ENCODE measurements at places on chromosomes 6 and 20.

GRCh38 chr6:73043446-73043845, 181.8 kb downstream of the KHDC1L start:
- DNase-seq, result no peak

DNA sequence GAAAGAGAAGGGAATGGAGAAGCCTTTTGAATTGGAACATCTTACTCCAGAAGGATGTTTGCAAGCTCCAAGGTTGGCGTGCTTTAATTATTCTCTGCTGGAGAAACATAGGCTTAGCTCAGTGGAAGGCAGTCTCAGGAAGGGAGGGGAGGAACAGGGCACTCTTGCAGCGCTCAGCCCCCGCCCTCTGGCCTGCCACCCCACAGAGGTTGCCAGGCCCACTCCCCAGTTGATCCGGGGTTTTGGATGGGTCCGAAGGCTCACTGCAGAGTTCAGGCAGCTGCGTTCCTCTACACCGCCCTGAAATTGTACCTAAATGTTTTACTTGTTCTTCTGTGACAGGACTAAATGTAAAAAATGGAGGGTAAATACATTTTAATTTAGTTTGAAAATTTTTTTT, 155.2 kb upstream of the DTNBP1 start:
- DNase-seq, result no peak

DNA sequence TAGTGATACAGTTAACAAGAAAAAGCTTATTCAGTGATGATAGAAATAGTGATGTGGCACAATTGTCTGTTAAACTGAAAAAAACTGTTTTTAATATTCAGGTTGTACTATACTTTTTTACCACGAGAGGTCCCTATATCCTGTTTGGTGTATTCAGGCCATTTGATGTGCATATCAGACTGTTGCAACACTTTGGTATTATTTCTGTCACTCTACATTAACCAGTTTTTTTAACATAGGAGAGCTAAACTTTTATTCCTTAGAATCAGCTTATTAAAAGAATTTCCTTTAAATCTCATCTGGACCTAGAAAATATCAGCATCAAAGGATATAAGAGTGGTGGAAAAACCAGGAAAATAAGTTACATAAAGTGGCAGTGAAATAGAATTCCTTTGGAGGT, 36.8 kb downstream of the TSPYL4 start:
- DNase-seq, result no peak

DNA sequence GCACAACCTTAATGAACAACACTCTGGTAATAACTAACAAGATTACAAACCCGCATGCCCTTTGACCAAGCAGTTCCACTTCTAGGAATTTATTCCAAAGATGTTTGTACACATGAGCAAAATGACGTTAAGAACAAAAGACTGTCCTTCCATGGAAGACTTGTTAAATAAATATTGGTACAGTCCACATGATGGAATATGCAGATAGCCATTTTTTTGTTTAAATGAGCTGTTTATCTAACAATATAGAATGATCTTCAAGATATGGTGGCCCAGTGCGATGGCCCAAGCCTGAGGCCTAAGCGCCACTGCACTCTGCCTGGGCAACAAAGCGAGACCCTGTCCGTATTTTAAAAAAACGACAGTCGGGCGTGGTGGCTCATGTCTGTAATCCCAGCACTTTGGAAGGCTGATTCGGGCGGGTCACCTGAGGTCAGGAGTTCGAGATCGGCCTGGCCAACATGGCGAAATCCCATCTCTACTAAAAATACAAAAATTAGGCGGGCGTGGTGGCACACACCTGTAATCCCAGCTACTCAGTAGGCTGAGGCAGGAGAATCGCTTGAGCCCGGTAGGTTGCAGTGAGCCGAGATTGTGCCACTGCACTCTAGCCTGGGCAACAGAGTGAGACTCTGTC, 7.4 kb upstream of the AHCY start:
- DNase-seq, result no peak

DNA sequence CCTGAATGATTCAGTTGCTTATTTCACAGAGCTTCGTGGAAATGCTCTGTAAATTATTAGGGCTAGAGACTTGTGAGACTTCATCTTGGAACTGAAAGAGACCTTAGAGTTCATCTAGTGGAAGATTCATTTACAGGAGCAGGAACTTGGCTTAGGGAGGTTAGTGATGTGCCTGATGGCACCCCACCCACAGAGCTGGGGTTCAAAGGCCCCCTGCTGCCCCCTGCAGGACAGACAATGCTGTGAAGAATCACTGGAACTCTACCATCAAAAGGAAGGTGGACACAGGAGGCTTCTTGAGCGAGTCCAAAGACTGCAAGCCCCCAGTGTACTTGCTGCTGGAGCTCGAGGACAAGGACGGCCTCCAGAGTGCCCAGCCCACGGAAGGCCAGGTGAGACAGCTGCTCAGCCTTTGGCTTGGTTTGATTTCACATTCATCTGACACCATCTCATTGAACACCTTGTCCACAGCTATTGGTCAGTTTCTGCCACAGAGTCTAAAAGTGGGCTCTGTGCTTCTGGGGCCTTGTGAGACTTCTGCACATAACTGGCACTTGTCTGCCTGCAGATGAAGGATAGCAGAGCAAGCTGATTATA, 25.1 kb downstream of the MYBL2 start:
- DNase-seq, result peak; percentile 45

GRCh38 chr20:3407040-3407770, at the start of gene DNAAF9:
Gene DNAAF9 (minus strand): TSS chr20:3407669. CDS start chr20:3407557, 112 bp downstream.
- no peak for DNase-seq

DNA sequence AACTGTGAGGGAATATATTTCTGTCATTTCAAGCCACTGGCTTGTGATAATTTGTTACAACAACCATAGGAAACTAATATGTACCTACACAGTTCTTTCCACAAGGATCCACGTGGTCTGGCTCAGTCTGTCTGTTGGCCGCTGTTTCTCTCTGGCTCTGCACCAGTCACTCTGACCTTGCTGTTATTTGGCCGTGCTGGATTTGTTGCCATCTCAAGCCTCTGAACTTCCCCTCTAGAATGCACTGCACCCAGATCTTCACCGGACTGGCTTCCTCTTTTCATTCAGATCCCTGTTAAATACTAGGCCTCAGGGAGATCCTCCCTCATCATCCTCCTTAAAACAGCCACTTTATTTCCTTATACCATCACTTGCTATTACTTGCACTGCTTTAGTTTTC, 446.8 kb downstream of the TFAP2B start:
- no peak for DNase-seq

DNA sequence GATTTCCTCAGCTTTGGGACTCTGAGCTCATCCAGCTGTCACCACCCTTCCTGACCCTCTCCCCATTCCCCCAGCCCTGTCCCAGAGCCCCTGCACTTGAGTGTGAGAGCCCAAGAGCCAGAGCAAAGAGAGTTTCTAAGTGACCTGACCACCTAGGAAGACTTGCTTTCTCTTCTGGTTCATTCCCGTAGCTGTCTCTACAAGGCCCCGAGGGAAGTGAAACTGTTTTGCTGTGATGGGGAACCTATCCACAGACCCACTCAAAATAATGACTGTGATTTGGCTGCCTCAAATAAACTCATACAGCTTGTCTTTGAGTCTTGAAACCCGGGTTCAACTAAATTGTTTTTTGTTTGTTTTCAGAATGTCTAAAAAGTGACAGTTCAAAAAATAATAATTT, 74.6 kb upstream of the XRN2 start:
- no peak for DNase-seq

GRCh38 chr6:99270826-99271225, 78.6 kb downstream of the FAXC start:
- DNase-seq, result no peak

GRCh38 chr6:81995548-81996289, 243.2 kb upstream of the TENT5A start:
- no peak for DNase-seq

- DNase-seq, result peak; percentile 36
These were observed 2.1 kb upstream of the RBM38 start for GRCh38 chr20:57388953-57389694.

DNA sequence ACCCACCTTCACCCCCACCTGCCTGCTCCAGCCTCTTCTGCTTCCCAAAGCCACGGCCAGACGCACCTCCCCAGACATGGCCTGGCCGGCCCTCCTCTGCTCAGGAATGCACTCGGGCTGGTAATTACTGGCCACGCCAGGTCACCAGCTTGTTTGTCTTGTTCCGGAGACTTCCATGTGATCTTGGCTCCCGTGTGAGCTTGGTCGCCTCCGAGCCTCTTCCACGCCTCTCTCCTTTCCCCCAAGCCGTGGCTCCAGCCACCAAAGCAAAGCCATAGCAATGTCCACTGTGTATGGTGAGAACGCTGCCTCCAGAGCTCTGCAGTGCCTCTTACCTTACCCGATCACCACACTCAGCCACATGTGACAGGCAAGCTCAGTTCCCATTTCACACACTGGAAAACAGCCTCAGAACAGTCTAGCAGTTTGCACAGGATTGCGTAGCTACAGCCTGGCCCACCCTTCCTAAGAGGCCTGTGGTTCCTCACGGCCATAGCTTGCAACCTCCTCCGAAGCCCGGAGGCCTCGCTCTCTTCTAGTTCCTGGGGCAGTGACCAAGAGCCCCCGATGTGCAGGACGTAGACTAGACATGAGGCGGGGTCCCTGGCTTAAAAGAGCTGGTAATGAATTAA, 48.1 kb upstream of the AFDN start:
- no peak for DNase-seq

DNA sequence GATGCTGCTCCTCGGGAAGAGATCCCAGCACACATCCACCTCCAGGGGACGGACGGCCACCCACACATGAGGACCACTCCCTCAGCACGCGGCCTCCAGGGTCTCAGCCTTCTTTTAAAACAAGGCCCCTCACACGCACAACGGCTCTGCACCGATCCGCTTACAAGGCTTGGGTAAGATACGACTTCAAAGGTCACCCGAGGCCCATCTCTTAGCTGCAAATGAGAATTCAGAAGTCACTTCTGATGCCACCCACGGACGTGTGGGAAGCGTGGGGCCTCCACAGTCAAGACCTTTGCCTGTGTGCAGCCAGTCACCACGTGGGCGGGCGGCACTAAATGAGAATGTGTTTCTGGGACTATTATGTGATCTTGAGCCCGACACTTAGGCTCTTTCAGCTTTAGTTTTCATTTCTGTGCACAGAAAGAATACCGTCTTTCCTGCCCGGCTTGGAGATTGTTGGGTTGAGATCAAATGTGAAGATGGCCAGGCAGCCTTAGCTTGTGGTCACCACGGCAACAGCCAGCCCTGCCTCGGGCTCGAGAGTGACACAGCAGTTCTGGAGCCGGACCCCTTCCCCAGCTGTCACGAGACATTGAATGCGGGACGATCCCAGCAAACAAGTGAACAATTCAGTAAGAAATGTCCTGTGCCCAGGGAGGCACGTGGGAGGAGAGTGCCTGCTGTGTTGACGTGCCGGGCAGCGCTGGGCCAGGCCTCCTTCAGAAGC, 91.6 kb downstream of the RAMACL start:
- peak; percentile 74 for DNase-seq

- no peak for DNase-seq
These were observed 45.7 kb upstream of the TRAF3IP2 start for GRCh38 chr6:111651185-111652034.

DNA sequence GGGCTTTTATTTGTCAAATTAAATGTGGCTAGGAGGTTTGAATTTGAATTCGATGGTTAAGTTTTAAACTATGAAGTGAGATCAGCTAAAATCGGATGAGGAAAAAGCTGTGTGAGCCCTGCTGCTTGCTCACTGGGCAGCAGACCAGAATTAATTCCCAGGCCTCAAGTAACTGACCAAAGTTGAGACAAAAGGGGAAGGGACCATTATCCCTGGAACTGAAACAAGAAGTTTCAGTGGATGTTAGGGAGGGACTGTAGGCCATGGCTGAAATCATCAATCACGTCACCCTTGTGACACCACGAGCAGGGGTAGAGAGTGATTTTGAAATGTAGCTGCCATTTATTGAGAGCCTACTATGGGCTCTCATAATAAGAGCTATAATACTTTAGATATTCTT, 7.0 kb upstream of the PRSS35 start:
- DNase-seq, result no peak

GRCh38 chr6:48101290-48101689, 9.7 kb downstream of the PTCHD4 start:
- no peak for DNase-seq

- no peak for DNase-seq
These were observed 558 bp downstream of the LINC00237 start for GRCh38 chr20:21105429-21106170.

- no peak for DNase-seq
These were observed 731.6 kb upstream of the GJE1 start for GRCh38 chr6:141401168-141401567.

DNA sequence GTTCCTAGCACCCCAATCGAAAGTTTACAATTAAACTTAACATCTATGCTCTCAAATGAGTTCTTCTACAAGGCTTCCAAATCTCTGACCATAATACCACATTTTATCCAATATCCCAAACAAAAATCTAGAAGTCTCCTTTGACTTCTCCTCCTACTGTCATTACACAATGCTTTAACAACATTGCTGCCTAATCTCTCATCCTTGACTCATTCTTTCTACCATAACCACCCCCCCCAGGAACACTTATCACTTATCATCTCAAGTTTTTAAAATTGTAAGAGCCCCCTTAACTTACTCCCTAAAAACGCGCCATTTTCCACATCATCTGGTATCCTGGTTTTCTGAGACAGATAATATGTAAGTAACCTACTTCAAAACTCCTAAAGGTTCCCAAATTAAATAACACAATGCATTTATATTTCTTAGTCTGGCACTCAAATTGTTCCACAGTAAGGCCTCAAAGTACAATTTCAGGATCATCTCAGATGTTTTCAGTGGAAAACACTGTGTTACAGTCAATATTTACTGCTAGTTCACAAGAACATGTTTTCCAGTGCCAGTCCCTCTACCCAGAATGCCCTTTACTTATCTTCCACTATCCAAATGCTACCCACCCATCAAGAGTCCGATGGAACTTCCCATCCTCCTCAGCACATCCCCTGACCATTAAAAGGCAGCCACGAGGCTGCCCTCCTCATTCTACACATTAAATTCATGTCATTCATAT, 308.2 kb upstream of the THEMIS start:
- no peak for DNase-seq

GRCh38 chr6:24539416-24539815, 44.6 kb downstream of the ALDH5A1 start:
- DNase-seq, result no peak

GRCh38 chr20:35306931-35307517, 14.8 kb upstream of the FAM83C start:
- no peak for DNase-seq

GRCh38 chr20:5470943-5471342, 154.2 kb upstream of the PROKR2 start:
- no peak for DNase-seq

- no peak for DNase-seq
These were observed 3.5 kb upstream of the BPI start for GRCh38 chr20:38300438-38300837.

Data from stimulated activated CD4-positive, alpha-beta T cell treated with anti-CD3 and anti-CD28 coated beads, Interleukin-15, amount 100 ng/mL, for 48 hours (primary cell).